Karpas-422 (cell line): ENCODE measurements at places on chromosomes 3 and 15. TPM values are rescaled to one million over a fixed set of nuclear protein-coding genes. Genes with fewer than 3 reads are reported as not detected.

DNA sequence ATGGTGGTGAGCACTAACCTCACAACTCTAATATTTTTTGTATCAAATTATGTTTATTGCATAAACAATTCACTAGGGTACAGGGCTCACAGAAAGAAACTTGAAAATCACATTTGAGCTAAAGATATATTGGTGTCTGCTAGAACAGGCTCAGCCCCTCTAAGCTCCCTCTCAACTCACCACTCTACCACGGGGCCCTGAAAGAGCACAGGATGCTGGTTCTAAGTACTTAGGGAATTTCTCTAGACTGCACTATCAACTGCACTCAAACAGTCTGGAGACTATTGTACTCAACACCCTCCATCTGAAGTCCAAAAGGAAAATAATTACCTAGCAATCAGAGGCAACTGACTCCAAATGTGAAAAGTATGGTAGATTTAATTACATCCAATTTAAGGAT lies 98.7 kb upstream of the STRIT1 start:
- no peaks in the 10 kb centered on the region for H3K27me3 ChIP-seq
- no peak overlapping the region for H3K27ac ChIP-seq
- H3K4me1 ChIP-seq: peaks cover 8% of the 10 kb centered on the region
- H3K4me3 ChIP-seq: no peak overlapping the region
- no peak for DNase-seq

DNA sequence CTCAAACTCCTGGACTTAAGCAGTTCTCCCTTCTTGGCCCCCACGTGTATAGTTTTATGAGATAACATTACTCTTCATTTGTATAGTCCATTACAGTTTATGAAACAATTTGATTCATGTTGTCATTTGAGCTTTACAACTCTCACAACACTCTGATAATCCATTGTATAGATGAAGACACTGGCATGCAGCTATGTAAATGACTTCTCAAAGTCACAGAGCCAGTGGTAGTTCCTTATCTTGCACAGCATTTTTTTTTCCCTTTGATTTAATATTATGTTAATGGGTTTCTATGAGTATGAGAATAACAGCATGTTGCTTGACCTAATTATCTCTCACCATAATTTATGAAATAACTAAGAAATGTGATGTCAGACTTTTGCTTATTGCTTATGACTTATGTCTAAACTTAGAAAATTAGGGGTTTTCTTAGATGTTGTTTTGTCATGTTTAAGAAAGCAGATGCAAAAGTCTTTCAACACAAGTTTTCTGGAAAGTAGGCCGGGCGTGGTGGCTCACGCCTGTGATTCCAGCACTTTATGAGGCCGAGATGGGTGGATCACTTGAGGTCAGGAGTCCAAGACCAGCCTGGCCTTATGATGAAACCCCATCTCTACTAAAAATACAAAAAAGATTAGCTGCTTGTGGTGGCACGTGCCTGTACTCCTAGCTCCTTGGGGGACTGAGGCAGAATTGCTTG lies 13.3 kb downstream of the VPS8 start:
- no peak overlapping the region for H3K27ac ChIP-seq
- no peaks in the 10 kb centered on the region for H3K4me1 ChIP-seq
- H3K36me3 ChIP-seq: peaks cover 2% of the 10 kb centered on the region; the same call in 1 of the 2 replicates
- H3K27me3 ChIP-seq: no peaks in the 10 kb centered on the region

- no peak overlapping the region for H3K27ac ChIP-seq
- no peak for DNase-seq
- no peak overlapping the region for H3K4me3 ChIP-seq
- no peaks in the 10 kb centered on the region for H3K27me3 ChIP-seq
- H3K36me3 ChIP-seq: no peaks in the 10 kb centered on the region
Observed at GRCh38 chr3:56288258-56288657, 180.0 kb downstream of the ERC2 start.

DNA sequence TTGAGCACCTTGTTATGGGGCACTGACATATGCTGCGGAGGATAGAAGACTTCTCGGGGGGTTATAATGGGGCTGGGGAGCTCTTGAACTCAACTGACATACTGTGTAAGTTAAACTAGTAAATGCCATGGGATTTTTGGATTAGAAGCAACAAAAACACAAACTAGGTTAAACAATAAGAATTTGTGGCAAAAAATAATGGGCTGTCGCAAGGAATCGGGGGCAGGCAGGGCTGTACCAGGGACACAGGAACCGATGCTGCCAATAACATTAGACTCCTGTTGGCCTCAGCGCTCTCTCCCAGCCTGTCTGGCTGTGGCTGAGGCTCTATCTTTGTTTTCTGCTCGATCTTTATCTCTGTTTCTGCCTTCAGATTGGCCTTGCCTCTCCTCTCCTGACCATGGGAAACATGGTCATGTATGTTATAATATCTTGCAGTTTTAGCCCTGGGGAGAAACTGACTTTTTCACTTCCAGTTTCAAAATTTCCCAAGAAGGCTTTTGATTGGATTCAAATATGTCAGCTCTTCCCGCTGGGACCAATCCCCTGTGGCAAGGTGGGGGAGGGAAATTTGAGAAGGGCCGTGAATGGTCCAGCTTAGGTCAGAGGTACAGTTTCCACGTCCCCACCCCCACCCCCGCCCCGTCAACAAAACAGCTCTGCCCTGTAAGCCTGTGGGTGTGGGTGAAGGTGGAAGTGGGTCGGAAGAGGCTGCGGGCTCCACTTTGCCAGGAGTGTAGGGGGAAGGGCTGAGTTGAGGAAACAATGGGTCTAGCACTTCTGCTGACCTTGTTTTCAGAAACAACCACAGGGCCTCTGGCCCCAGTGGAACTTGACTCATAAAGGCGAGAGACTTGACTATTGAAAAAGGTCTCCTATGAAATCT lies 161.1 kb upstream of the TBL1XR1 start:
- no peak overlapping the region for H3K4me3 ChIP-seq
- H3K27ac ChIP-seq: no peak overlapping the region
- H3K27me3 ChIP-seq: no peaks in the 10 kb centered on the region
- no peaks in the 10 kb centered on the region for H3K36me3 ChIP-seq
- DNase-seq: no peak
- peaks cover 42% of the 10 kb centered on the region for H3K4me1 ChIP-seq

DNA sequence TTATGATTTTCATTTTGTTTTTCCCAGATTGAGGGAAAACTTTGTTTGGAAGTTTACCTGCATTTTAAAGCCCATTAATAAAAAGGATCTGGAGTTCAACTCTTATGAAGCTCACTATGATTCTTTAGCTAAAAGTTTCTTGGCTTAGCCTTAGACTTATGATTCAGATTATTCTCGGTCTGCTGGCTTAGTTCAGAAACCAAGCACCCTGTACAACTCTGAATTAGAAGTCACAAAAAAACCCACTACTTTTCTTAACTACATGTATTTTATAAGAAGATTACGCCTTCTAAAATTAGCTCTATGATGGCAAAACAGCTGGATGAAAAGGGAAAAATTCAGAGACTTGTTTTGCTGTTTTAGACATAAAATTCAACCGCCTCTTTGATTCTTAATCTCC lies 14.3 kb upstream of the DENND4A start:
- peaks cover 6% of the 10 kb centered on the region for H3K4me1 ChIP-seq
- H3K4me3 ChIP-seq: no peak overlapping the region
- no peak for DNase-seq
- H3K36me3 ChIP-seq: no peaks in the 10 kb centered on the region
- H3K27ac ChIP-seq: no peak overlapping the region

- no peaks in the 10 kb centered on the region for H3K36me3 ChIP-seq
- no peaks in the 10 kb centered on the region for H3K27me3 ChIP-seq
- peaks cover 7% of the 10 kb centered on the region for H3K4me1 ChIP-seq
Observed at GRCh38 chr3:144033863-144034262, 62.2 kb downstream of the DIPK2A start.

DNA sequence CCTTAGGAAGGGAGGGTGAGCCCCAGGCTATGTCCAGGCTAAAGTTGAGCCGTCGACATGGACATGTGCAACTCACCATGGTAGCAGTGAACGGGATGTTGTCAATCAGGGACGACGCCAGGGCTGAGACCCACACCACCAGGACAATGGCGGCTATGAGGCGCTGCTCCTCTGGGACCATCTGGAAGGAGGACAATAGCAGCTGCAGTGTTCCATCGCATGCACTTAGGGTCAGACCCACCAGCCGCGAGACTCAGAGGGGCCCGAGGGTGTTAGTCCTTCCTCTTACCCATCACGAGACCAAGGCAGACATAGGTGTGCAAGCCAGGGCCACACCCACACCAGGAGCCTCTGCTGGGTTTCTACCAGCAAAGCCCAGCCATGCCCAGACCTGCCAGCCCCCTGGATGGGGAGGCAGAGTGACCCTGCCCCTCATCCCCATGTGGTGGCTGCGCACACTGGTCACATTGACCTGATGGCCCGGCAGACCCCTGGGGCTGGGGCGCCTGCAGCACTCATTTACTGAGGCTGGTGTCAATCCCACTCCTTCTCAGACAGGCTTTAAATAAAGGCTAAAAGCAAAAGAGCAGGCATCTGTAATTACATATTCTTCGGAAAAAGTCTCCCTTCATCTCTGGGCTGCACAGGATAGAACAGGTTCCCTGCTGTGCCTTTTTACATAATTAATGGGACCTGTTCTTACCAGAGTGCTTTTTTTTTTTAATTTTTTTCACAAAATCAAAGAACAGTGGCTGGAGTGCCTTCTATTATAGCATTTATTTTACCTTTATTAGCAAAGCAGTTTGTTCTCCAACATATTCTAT lies 227.8 kb downstream of the OCA2 start:
- no peaks in the 10 kb centered on the region for H3K4me1 ChIP-seq
- no peaks in the 10 kb centered on the region for H3K27me3 ChIP-seq
- H3K36me3 ChIP-seq: no peaks in the 10 kb centered on the region
- H3K4me3 ChIP-seq: no peak overlapping the region

Gene CHRNA5
- 0.11 TPM in 1 of 2 replicates, not detected in the other for total RNA-seq

Gene CMTM8
- 0.14 and 0.19 TPM in 2 replicates for total RNA-seq

Gene ECE2
- total RNA-seq: 0.15 TPM in 1 of 2 replicates, not detected in the other

Gene BNIP2
- total RNA-seq: 83.0 and 93.4 TPM in 2 replicates

Gene CTXND1
- not detected in 2 replicates for total RNA-seq

Gene ERC2
- total RNA-seq: 0.43 and 3.7 TPM in 2 replicates

Gene RAB6B
- total RNA-seq: not detected in 2 replicates

Gene TLR9
- 7.4 and 26.5 TPM in 2 replicates for total RNA-seq

Gene RGMA
- total RNA-seq: not detected in 2 replicates

Gene DTWD1
- total RNA-seq: 20.6 and 29.8 TPM in 2 replicates
